Fibroblast of lung (primary cell): ENCODE measurements at places on chromosomes 7 and 10. TPM values are rescaled to one million over a fixed set of nuclear protein-coding genes. Genes with fewer than 3 reads are reported as not detected.

GRCh38 chr10:125213541-125214282 is 53.3 kb upstream of the CTBP2 start:
- DNase-seq: no peak

Gene ACBD7
- total RNA-seq: under 0.01 and 4.1 TPM in 2 replicates

Gene TMEM106B
- total RNA-seq: 41.6 and 51.9 TPM in 2 replicates

GRCh38 chr7:104414216-104414615 is 85.8 kb downstream of the LHFPL3 start:
- no peak for DNase-seq

DNA sequence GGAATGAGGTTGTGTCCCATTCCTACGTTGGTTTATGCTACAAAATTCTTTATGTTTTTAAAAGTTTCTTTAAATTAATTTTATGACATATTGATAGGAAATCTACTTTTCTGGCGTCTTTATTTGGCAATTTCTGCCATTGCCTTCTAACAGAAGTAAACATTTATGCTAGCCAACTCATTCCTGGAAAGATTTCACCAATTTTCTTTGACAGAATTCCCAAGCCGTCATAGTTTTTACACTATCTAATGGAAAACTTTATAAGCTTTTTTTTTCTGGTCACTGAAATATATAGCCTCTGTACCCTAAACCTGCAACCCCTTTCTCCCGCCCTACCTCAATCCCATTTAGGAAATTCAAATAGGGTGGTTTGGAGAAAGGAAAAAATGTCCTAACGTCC is 6.1 kb upstream of the TCAF1 start:
- no peak for DNase-seq

DNA sequence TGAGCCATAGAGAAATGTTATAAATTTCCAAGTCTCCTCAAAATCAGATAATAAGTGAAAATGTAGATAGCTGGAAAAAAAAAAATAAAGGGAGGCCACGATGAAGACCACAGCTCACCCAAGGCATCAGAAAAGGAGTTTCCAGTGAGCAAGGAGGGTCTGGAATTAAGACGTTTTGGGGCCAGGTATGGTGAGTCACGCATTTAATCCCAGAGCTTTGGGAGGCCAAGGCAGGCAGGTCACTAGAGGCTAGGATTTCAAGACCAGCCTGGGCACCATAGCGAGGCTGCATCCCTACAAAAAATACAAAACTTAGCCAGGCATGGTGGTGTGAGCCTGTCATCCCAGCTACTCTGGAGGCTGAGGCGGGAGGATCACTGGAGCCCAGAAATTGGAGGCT is 65.5 kb downstream of the ASB13 start:
- DNase-seq: no peak

Gene CAMK2B
- total RNA-seq: 0.17 and 0.26 TPM in 2 replicates

- DNase-seq: no peak
Measured at GRCh38 chr10:53071505-53072125, 299.0 kb upstream of the MBL2 start.

DNA sequence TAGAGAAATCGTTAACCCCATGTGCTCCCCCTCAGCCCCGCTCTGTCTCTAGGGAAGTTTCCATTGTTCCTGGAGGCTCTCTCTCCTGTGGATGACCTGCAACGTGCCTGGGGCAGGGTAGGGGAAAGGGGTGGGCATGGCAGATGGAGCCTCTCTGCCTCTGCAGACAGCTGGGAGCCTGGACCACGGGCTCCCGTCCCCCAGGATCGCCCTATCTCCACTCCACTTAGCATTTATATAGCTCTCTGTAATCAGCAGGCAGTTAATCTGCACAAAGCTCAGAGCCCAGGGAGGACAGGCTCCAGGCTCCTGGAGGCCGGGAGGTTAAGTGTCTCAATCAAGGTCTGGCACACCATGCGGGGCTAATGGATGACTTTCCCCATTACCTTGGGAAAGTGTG is 369.7 kb downstream of the PLXNA4 start:
- DNase-seq: no peak

Gene SNX8
- total RNA-seq: 11.0 and 13.2 TPM in 2 replicates

DNA sequence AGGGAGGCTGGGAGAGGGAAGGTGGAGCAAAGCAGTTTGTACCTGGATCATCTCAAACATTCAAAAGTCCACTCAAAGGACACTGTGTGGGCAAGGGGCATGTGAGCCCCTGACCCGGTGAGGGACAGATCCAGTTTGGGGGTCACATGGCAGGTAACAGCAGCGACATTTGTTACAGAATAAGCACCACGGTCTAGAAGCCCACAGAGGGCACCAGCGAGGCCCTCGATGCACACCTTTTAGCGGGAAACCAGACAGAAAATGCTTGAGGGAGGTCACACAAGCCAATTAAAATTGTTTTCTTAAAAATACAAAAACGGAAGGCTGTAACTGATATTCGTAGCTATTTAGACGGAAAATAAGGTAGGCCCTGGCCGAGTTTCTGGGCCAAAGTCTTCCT is 144.4 kb downstream of the ZMYND11 start:
- no peak for DNase-seq

Gene PPP1R17
- not detected in 2 replicates for total RNA-seq

DNA sequence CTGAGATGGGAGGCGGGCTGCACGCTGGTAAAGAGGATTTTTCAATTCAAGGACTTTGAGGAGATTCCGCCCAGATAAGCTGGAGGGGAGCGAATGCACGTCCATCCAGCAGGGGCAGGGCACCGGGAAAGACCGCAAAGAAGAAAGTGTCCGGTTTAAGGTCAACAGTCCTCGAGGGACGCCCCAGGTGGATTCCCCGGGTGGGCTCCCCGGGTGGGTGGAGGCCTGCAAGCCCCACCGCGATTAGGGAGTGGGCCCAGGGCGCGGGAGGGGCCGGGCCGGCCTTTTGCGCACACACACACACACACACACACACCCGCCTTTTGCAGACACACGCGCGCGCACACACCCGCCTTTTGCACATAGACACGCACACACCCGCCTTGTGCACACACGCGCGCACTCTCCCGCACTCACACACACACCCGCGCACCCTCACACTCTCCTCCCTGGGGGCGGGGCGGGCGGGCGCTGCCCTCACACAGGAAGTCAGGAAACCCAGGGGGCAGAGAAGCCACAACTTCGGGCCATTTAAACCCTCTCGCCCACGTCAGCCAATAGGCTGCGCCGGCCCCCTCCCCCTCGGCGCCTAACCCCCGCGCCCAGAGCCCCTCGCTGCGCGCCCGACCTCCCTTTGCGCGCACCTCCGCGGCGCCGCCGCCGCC is 615 bp downstream of the ARHGAP12 start:
- DNase-seq: peak; percentile 54

DNA sequence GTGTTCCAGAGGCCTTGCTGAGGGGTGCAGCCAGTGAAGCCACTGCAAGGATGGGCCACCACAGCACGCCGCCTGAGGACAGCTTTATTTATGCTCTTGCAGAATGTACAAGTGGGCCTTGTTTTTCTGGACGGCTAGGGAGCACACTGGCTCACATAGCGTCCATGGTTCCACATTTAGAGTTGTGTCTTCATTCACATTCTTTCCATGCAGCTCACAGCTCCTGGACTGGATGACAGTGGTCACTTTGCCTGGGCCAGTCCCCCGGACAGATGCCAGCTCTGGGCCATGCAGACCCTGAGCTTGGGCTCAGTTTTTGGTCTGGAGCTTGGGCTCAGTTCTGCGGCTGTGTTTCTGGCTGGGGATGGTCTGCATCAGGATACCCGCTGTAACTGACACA is 2.6 kb upstream of the C10orf71 start:
- no peak for DNase-seq

Gene BHLHA15
- 0.33 and 0.51 TPM in 2 replicates for total RNA-seq

Gene AKR1C8
- not detected in 2 replicates for total RNA-seq

DNA sequence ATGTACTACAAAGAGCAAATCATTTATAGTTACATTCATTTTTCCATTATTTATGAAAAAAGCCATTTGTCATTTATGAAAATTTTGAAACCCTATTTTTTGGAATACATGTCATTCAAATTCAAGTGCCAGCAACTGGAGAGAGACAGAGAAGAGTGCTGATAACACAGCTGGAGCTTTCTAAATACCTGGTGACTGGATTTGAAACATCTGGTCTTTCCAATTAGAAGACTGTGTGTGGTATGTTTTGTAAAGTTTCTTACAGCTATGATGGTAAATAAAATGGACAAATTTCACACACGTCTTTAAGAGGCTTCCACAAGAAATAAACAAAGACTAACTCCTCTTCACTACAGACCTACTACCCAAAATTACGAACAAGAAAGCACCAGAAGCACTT is 56.8 kb downstream of the CHCHD3 start:
- DNase-seq: no peak

Gene OR2A25
- total RNA-seq: not detected in 2 replicates

Gene OR2A1
- total RNA-seq: under 0.01 and 0.17 TPM in 2 replicates

DNA sequence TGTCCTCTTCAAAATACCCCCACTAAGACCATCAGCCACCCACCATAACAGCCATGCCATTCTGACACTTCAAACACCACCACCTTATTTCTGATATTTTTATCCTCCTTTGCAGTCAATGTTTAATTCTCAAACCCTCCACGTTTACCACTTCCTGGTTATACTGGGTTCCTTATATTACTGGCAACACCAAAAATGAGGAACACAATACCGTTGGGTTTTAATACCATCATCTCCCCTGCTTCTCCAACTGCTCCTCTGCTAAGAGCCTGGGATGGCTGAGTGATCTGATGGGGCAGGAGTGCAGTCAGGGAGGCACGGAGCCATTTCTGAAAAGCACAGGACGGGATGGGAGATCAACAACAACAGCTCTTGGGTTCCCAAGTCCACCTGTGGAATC is 140.5 kb downstream of the CHCHD3 start:
- DNase-seq: no peak

DNA sequence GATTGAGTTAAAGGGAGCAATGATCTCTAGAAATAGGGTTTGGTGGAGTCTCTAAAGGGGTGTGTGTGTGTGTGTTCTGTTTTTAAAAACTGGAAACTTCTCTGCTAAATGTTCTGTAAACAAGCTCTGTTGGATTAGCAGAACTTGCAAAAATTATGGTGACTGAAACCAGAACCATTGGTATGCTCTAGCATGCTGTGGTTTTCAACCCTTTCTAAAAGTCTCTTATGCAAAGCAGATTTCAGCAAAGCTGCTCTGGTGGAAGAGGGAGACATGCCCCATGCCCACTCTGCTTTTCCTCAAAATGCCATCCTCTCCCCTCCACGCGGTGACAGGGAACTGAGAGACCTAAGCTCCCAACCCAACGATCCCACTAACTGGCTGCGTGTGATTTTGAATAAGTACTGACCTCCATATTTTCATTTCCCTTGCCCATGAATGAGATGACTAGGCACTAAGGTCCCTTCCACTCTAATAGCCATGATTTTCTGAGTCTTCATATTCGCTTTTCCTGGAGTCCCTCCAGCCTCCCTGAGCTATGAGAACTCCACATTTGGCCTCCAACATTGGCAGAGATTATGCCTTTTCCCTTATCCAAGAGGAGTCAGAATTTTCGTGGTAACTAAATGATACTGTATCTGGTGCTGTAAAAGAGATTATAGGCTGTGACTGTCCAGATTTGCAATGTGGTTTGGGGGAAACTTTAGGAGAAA is 117.3 kb upstream of the PALS2 start:
- no peak for DNase-seq

Gene HILPDA
- total RNA-seq: 17.7 and 30.8 TPM in 2 replicates

- no peak for DNase-seq
Measured at GRCh38 chr10:77675347-77675746, 37.7 kb upstream of the KCNMA1 start.

GRCh38 chr10:133114251-133114650 is 26.5 kb downstream of the ADGRA1 start:
- no peak for DNase-seq

Gene TACR2
- 0.17 and 0.26 TPM in 2 replicates for total RNA-seq

- no peak for DNase-seq
Measured at GRCh38 chr10:82319074-82319473, 444.1 kb downstream of the NRG3 start.

Gene SH3PXD2A
- total RNA-seq: 26.2 and 33.2 TPM in 2 replicates

Gene ARHGEF5
- 3.0 and 3.9 TPM in 2 replicates for total RNA-seq

Gene ETV1
- 12.8 and 26.4 TPM in 2 replicates for total RNA-seq

- DNase-seq: no peak
Measured at GRCh38 chr10:43231523-43232078, 35.3 kb downstream of the RASGEF1A start.

DNA sequence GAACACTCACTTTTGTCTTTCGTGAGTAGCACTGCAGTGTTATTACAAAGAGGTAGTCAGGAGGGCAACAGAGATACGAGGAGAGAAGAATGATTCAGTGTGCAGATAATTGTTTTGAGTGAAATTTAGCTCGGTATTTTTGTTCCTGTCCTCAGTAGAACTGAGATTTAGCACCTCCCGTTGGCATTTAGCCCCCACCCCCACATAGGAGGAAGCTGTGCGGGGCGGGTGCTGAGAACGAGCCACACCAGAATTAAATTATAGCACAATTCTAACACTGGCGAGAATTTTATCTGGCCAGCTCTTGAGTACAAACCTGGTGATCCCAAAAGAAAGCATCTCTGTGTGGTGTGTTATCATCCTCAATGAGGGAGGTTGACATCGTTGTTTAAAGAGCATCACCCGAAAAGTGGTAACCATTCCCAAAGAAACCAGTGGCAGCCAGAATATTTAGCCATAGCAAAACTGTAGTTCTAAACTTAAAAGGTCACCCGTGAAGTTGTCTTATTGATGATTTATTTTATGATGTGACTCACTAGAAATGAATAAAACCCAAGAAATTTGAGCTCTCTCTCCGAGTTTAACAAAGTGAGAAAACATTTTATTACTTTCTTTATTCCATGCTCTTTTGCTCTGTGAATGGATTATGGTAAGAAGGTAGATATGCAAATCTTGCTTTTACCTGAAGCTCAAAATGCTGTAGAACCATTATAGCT is 612.2 kb downstream of the SUGCT start:
- DNase-seq: no peak

DNA sequence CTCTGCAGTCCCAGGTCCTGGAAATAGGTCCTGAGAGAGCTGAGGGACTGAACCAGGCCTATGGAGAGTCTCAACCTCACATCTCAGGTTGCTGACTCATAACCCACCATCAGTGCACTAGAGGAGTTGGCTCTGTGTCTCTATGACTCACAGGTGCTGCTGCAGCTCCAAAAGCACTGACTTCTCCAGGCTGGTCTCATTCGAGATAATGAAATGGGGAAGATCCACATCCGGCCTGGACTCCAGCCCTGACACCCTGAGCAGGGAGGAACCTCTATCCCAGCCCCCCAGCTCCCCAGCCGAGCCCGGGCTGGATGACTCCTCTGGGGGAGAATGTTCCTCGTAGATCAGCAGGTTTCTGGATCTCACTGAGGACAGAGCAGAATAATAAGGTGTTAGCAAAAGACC is 35.5 kb upstream of the DGKI start:
- DNase-seq: peak; percentile 90

DNA sequence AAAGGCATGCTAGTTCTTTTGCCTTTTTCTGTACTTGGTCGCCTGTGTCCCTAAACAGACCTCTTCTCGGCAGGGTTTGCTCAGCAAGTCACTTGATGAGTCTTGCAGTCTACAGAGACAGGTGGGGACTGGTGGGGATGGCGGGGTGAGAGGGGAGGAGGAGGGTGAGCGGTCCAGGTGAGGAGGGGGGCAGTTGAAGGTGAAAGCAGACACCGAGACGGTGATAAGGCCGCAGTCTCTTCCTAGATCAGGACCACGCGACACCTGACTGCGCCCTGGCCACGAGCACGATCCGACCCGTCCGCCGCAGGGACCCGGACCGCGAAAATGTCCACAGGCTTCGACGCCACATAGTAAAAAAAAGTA is 566 bp downstream of the ASNS start:
- no peak for DNase-seq

Gene ZFAND2A
- 18.7 and 20.5 TPM in 2 replicates for total RNA-seq
